ENCODE measurements at places on chromosomes 5 and 9.

- DNase-seq, result no peak
These were observed 105.9 kb upstream of the DHFR start for GRCh38 chr5:80760680-80761079.

GRCh38 chr5:140259500-140259899 lies 43.4 kb downstream of the PFDN1 start:
- DNase-seq, result no peak

GRCh38 chr9:95936579-95937075 lies 61.1 kb downstream of the ERCC6L2 start:
- no peak for DNase-seq

GRCh38 chr5:68395302-68395701 lies 179.7 kb downstream of the PIK3R1 start:
- no peak for DNase-seq

DNA sequence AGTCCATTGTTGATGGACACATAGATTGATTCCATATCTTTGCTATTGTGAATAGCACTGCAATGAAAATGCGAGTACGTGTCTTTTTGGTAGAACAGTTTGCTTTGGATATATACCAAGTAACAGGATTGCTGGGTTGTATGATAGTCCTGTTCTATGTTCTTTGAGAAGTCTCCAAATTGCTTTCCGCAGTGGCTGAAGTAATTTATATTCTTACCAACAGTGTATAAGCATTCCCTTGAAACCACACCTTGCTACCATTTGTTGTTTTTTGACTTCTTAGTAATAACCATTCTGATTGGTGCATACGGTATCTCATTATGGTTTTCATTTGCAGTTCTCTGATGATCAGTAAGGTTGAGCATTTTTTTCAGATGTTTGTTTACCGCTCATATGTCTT lies 792.9 kb downstream of the PTPRD start:
- no peak for DNase-seq

DNA sequence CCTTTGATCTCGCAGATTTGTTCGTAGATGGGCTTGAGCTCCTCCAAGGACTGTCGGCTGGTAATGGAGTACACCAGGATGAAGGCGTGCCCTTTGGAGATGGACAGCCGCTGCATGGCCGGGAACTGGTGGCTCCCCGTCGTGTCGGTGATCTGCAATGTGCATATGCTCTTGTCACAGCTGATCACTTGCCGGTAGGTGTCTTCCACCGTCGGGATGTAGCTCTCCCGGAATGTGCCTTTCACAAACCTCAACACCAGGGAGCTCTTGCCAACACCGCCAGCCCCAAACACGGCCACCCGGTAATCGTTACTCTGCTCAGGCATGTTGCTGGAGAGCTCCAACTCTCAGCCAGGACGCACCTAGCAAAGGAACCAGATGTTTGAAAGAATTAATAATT lies 29.1 kb downstream of the DIRAS2 start:
- no peak for DNase-seq

DNA sequence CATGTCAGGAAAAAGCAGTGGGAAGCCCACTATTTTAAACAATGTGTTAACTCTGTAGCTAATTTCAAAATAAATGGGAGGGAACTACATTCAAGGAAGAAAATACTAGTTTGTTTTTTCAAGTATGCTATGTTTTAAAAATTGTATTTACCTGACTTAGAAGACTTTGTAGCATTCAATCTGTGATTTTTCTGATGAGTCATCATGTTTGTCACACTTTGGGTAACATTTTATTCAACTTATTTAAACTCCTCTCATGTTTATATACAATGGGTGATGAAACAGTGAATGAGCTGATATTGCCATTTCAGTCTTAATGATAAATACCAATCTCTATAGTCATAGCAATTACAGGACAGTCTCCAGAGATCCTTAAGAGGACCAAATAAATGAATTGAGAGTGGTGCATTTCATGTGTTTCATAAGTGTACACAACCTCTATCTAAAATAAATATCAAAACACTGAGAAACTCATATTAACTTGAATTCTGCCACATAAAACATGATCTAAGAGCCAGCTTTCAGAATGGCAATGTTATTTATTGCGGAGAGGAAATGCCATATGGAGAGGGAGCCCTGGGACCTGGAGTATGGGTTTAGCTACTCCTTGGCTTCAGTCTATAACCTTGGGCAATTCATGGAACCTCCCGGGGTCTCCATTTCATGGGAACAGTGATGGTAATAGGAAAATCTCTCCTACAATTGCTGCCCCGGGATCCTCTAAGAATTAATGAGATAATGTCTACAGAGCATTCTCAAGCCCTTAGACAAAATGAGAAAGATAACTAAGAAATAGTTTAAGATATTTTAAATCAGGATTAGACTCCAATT lies 913.9 kb downstream of the TLE4 start:
- no peak for DNase-seq

GRCh38 chr5:42487077-42487476 lies 63.8 kb downstream of the GHR start:
- no peak for DNase-seq

DNA sequence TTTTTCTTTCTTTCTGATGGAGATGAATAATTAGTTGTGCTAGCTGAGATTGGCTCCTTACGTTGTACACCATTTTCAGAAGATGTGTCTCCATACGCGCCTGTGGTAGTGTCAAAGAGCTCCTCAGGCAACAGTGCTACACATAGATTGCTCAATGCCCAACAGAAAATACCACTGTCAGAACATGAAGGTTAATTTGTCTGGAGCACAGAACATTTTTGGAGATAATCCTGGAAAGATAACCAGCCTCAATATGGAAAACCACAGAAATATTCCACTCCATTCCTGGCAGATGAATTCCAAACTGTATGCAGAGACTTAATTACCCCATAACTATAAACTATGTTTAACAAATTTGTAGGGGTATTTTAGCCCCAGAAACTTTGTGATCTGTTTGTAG lies 233.6 kb downstream of the MARCHF11 start:
- DNase-seq, result no peak

DNA sequence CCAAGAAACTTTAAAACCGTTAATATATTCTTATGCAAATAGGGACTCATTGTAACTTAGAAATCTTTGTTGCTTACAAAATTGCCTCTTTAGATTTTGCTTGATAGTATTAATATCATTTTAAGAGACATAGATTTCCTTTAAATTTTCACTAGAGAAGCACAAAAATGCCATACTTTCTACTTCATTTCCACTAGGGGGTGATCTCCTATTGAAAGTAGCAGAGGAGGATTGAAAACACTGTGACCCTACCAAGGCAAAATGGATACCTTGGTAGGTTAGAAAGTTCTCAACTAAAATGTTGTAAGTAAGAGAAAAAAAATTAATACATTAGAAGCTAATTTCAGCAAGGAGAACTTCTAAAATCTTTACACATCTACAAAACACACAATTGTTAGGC lies 204.9 kb downstream of the CHSY3 start:
- no peak for DNase-seq

DNA sequence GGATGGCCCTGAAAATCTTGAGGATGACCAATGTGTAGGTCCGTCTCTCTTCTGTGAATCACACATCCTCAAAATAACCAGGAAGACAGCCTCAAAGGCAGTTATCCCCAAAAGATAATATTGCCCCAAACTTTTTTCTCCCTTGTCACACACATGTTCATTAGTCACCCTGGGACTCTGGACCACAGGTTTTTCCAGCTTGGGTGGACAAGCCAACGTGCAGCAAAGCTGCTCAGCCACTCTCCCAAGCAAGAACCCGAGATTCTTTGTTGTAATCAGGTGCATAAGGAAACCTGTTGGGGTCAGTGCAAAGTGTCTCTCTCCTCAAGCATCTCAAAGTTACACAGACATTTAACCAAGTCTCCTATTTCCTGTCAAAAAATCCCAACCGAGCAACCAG lies 196.6 kb downstream of the GNA14 start:
- DNase-seq, result no peak

- DNase-seq, result peak; percentile 63
These were observed 103.8 kb downstream of the MAP1B start for GRCh38 chr5:72210888-72211678.

DNA sequence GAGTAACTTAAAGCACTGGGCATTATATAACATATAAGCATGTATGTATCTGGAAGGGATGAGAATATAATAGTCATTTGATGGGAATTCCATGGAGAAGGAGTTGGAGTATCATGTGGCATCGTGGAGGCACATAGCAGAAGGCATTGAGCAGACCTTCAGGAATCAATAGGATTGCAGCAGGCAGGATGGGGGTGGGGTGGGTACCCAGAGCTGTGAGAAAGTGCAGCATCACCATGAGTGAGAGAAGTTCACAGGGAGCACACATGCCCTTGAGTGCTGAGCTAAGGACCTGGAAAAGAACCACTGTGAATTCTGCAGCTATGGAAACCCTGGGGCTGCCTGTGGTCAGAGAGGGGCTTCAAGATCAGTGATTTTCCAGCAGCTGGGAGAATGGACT lies 57.3 kb downstream of the MED10 start:
- DNase-seq, result no peak

DNA sequence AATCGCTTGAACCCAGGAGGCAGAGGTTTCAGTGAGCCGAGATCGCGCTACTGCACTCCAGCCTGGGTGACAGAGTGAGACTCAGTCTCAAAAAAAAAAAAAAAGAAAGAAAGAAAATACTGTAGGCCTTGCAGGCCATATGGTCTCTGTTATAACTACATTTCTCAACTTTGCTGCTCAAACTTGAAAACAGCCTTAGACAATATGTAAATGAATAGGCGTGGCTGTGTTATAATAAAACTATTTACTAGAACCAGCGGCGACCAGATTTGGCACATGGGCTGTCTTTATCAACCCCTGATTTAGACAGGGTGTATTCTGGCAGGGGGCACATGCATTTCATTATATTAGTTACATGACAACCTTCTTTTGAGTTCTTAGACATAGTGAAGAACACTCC lies 130.0 kb downstream of the C9orf152 start:
- DNase-seq, result no peak

DNA sequence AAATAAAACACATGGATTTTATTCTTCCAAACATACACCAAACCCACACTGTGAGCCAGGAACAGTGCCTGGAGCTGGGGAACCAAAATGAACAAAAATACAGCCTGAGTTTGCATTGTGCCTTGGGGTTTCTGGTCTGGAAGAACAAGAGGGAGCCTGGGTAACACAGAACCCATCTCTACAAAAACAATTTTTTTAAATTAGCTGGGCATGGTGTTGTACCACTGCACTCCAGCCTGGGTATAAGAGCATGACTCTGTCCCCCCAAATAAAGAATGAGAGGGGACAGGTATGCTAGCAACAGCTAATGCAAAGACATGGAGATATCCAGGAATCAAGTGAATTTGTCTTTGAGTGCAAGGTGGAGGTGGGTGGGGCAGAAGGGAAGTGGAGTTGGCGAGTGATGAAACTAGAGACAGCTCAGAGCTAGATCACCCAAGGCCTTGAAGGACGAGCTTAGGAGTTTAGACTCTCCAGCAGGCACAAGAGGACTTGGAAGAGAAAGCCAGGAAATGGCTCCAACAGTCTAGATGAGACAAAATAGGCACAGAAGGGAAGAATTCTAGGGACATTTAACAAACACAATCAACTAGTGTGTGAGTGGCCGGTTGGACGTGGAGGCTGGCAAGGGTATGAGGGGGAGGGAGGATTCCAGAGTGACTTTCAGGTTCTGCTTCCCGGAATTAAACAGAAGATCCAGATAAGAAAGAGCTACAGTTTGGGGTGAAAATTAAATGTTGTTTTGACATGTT lies 47.4 kb downstream of the FNBP1 start:
- peak; percentile 37 for DNase-seq

DNA sequence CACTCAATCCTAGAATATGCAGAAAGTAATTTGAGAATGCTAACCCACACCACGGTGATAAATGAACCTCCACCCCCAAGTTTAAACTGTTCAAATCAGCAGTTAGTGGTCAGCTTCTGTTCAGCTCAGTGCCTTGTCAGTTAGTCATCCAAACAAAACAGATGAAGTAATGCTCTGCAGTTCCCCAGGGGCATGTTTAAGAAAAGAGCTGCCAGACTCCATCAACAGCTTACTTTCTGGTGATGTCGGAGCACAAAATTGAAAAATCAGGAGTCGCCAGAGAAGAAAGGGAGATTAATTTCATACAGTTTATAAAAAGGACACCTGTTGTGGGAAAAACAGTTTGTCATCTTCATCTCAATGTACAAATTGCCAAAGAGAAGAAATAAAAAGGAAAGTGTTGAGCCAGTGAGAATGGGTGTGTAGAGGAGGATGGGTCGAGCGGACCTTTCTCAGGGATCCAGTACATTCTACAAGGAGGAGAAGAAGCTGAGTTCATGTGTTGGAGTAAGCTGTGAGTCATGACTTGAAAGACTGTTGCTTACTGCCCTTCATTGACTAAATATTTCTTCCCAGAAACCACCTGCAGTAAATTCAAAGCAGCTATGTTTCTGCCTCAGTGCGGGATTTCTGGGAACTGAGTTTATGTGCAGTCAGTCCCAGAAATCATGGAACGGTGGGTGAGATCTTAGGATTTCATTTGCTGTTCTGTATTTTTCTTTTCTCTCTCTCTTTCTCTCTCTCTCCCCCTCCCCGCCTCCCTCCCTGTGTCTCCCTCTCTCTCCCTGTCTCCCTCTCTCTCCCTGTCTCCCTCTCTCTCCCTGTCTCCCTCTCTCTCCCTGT lies 13.7 kb downstream of the TRIO start:
- peak; percentile 97 for DNase-seq

DNA sequence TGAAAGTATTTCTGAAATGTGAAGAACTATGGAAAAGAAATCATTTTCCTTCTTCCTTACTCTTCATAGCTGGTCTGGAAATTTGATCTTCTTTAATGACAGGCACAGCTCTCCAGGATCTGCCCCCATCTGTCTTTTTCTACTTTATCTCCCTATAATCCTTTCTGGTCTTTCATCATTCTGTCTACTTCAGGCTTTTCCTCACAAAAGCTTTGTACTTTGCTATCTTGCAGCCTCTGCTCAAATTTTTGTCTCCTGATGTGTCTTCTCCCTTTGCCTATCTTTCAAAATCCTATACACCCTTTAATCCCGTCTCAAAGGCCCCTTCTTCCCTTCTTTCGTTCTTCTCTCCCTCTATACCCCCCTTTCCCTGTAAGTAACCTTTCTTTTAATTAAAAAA lies 114.9 kb upstream of the ATP10B start:
- DNase-seq, result no peak

GRCh38 chr5:119681734-119682133 lies 52.4 kb downstream of the FAM170A start:
- no peak for DNase-seq

GRCh38 chr5:114702136-114702535 lies 340.3 kb downstream of the KCNN2 start:
- DNase-seq, result no peak

DNA sequence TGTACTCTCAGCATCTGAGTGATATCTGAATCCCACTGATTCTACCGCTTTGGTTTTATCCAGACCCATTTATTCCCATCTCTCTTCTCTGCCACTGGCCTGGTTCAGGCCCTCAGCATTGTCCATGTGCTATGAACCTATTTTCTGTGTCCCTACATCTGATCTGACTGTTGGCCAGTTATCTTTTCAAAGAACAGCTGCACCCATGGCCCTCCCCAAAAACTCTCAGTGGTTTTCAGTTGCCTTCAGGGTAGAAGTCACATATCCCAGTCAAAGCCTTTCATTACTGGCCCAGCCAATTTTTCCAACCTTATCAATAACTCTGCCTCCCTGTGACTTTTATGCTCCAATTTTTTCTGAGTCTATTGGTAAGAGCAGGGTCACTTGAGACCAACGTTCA lies 297.0 kb downstream of the TRIM32 start:
- DNase-seq, result no peak

GRCh38 chr5:149027636-149028035 lies 35.2 kb downstream of the SH3TC2 start:
- no peak for DNase-seq

- no peak for DNase-seq
These were observed 98.6 kb upstream of the MSX2 start for GRCh38 chr5:174625591-174626350.

- DNase-seq, result no peak
These were observed 163.6 kb upstream of the CDH6 start for GRCh38 chr5:31029925-31030324.

- no peak for DNase-seq
These were observed 132.8 kb upstream of the MPDZ start for GRCh38 chr9:13412331-13412730.
